ENCODE measurements at places on chromosomes 12 and 14. TPM values are rescaled to one million over a fixed set of nuclear protein-coding genes. Genes with fewer than 3 reads are reported as not detected.

- DNase-seq: no peak
- H3K27ac ChIP-seq: no peak overlapping the region
- H3K4me3 ChIP-seq: no peak overlapping the region
- H3K36me3 ChIP-seq: no peaks in the 10 kb centered on the region
- H3K27me3 ChIP-seq: peaks cover 16% of the 10 kb centered on the region
Observed at GRCh38 chr12:52251367-52252051, 18.5 kb downstream of the KRT7 start.

The OR6C74 gene
- not detected for total RNA-seq

- no peak for DNase-seq
- H3K4me3 ChIP-seq: no peak overlapping the region
Observed at GRCh38 chr12:1226951-1227350, 235.9 kb downstream of the ERC1 start.

DNA sequence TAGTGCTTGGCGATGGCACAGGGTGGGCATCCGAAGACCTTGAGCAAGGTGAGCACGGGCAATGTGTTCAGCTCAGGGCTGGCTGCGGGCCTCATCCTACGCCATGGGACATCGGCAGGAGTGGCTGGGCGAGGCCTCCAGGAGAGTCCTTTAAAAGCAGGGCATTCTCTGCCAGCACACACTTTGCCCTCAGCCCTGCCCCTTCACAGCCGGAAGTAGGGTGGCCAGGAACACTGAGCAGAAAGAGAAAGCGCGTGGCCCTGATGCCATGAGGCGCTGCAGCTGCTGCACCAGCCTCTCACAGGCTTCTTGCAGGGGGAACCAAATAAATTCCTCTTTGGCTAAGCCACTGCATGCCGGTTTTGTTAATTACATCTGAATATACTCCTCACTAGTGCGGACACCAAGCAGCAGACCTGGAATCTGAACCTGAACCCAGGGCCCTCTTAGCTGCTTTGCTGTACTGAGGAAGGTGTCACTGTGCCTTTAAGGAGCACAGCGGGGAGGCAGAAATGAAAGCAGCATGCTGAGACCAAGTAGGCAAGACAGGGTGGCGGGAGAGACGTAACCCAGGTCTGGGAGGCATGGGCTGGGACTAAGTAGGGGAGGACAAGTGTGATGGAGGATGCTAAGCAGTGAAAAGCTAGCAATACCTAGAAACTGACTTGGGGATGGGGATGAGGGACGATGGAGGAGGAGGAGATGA, 155.2 kb downstream of the TTC7B start:
- H3K27me3 ChIP-seq: no peaks in the 10 kb centered on the region
- DNase-seq: no peak
- H3K4me3 ChIP-seq: no peak overlapping the region
- H3K36me3 ChIP-seq: no peaks in the 10 kb centered on the region
- H3K4me1 ChIP-seq: peaks cover 3% of the 10 kb centered on the region

DNA sequence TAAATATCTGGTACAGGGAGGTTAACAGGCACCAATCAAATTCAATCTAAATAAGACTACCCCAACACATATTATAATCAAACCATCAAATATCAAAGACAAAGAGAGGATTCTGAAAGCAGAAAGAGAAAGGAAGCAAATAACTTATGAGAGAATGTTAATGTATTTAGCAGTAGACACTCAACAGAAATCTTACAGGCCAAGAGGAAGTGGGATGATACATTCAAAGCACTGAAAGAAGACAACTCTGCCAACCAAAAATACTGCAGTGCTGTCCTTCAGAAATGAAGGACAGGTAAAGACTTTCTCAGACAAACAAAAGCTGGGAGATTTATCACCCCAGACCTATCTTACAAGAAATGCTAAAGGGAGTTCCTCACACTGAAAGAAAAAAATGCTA, 95.9 kb upstream of the PTHLH start:
- no peak overlapping the region for H3K4me3 ChIP-seq
- DNase-seq: no peak
- H3K36me3 ChIP-seq: peaks cover 6% of the 10 kb centered on the region
- no peaks in the 10 kb centered on the region for H3K4me1 ChIP-seq
- no peak overlapping the region for H3K27ac ChIP-seq

DNA sequence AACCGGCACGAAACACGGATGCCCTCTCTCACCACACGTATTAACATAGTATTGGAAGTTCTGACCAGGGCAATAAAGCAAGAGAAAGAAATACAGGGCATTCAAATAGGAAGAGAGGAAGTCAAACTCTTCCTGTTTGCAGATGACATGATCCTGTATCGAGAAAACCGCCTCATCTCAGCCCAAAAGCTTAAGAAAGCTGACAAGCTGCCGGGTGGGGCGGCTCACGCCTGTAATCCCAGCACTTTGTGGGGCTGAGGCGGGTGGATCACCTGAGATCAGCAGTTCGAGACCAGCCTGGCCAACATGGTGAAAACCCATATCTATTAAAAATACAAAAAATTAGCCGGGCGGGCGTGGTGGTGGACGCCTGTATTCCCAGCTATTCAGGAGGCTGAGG, 17.7 kb downstream of the OR6S1 start:
- H3K4me3 ChIP-seq: peak overlapping the region; percentile 94
- H3K4me1 ChIP-seq: peaks cover 5% of the 10 kb centered on the region
- no peak overlapping the region for H3K27ac ChIP-seq
- peaks cover 9% of the 10 kb centered on the region for H3K36me3 ChIP-seq

The SPX gene
- total RNA-seq: not detected

DNA sequence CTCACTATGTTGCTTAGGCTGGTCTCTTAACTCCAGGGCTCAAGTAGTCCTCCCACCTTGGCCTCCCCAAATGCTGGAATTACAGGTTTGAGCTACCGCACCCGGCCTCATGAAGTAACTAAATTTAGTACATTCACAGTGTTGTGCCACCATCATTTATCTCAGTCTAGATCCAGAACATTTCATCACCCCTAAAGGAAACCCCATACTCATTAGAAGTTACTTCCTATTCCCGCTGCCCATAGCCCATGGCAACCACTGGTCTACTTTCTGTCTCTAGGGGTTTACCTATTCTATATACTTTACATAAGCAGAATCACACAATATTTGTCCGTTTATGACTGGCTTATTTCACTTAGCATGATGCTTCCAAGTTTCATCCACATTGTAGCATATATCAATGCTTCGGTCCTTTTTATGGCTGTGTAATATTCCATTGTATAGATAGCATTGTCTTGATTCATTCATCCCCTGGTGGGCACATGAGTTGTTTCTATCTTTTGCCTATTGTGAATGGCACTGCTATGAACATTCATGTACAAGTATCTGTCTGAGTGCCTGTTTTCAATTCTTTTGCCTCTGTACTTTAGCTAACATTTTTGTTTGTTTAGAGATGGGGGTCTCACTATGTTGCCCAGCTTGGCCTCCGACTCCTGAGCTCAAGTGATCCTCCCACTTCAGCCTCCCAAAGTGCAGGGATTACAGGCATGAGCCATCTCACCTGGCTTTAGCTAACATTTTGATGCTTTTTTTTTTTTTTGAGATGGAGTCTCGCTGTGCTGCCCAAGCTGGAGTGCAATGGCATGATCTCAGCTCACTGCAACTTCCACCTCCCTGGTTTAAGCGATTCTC, 10.2 kb upstream of the SH2B3 start:
- H3K4me3 ChIP-seq: no peak overlapping the region
- H3K27ac ChIP-seq: no peak overlapping the region
- peaks cover 4% of the 10 kb centered on the region for H3K4me1 ChIP-seq
- H3K27me3 ChIP-seq: peaks cover 5% of the 10 kb centered on the region
- no peak for DNase-seq

The SRRM4 gene
- 183 TPM for total RNA-seq

The DDX51 gene
- 24.9 TPM for total RNA-seq

The ETFBKMT gene
- total RNA-seq: 2.2 TPM

DNA sequence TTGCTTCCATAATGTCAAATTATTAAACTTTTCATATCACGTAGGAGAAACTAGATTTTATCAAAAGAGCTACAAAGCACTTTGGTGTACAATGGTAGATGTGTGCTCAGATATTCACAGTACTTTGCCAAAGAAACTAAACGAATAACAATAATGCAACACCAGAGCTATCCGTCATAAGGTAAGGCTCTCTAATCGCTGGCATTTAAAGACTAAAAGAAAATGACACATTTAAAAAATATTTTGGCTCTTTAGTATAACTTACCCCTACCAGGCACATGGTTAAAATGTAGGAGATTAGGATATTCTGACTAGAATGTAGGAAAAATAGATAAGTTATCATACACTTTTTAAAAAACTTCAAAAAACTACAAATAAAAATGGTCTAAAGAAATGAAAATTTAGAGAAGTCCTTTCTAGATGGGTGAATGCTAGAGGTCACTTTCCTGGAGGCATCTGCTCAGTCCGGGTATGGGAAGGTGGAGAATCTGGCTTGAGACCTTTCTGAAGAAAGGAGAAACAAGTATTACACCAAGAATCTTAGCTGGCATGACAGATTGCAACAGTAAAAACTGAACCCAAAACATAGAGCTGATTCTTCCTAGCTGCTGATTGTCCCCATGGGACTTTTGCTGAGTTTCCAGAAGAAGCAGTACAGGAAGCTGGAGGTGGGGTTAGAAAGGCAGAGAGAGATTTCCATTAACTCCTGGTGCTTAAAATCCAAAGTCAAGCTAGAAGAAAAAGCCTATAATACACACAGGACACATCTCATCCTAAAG, 67.9 kb downstream of the FAR2 start:
- H3K4me3 ChIP-seq: no peak overlapping the region
- H3K4me1 ChIP-seq: peaks cover 14% of the 10 kb centered on the region
- no peak overlapping the region for H3K27ac ChIP-seq
- DNase-seq: no peak
- H3K27me3 ChIP-seq: no peaks in the 10 kb centered on the region

GRCh38 chr12:52231305-52232202, 1.5 kb upstream of the KRT7 start:
- peaks cover 16% of the 10 kb centered on the region for H3K27me3 ChIP-seq
- H3K4me1 ChIP-seq: peaks cover 5% of the 10 kb centered on the region
- H3K36me3 ChIP-seq: no peaks in the 10 kb centered on the region
- no peak overlapping the region for H3K27ac ChIP-seq

DNA sequence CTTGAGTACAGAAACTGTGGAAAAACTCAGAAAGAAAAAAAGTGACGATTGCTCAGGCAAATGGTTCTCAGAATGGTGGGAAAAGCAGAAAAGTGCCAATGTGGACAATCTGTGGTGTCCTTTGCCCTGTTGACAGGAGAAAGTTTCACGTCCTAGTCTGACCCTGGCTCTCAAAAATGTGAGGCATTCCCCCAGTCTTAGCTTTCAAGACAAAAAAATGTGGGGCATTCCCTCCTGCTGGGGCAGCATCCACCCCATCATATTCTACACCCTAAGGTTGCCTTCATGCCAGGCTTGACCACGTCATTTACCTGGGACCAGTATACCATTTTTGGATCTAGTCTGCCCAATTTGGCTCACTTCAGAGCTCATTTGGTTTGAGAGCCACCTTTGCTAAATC, 20.7 kb upstream of the ANAPC7 start:
- H3K4me3 ChIP-seq: no peak overlapping the region
- peaks cover 6% of the 10 kb centered on the region for H3K27me3 ChIP-seq
- H3K36me3 ChIP-seq: no peaks in the 10 kb centered on the region
- peaks cover 11% of the 10 kb centered on the region for H3K4me1 ChIP-seq
- no peak for DNase-seq

DNA sequence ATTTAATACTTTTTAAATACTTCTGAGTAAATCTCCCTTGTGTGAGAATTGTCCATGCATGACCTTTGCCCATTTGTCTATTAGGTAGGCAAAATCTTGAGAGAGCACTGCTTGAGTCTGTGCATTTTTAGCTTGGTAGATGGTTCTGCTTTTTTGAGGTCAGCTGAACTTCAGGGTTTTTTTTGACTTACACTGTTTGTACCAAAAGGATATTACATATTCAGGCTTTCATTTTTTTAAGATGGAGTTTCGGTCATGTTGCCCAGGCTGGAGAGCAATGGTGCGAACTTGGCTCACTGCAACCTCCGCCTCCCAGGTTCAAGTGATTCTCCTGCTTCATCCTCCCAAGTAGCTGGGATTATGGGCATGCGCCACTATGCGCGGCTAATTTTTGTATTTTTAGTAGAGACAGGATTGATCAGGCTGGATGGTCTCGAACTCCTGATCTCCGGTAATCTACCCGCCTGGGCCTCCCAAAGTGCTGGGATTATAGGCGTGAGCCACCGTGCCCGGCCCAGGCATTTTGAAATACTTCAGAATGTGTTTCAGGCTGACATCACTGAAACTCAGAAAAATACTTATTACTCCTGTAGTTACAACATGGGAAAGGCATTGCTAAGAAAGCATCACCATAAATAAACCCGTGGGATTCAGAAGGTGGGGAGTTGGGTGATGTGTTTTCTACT, 11.1 kb downstream of the RASSF3 start:
- DNase-seq: no peak
- peaks cover 10% of the 10 kb centered on the region for H3K4me1 ChIP-seq
- no peak overlapping the region for H3K4me3 ChIP-seq
- no peak overlapping the region for H3K27ac ChIP-seq
- H3K27me3 ChIP-seq: peaks cover 1% of the 10 kb centered on the region
- no peaks in the 10 kb centered on the region for H3K36me3 ChIP-seq

- no peak for DNase-seq
- no peak overlapping the region for H3K27ac ChIP-seq
- peaks cover 4% of the 10 kb centered on the region for H3K36me3 ChIP-seq
- no peaks in the 10 kb centered on the region for H3K4me1 ChIP-seq
Observed at GRCh38 chr12:54182981-54183380, 5.8 kb downstream of the SMUG1 start.

The ERBB3 gene
- 33.7 TPM for total RNA-seq

DNA sequence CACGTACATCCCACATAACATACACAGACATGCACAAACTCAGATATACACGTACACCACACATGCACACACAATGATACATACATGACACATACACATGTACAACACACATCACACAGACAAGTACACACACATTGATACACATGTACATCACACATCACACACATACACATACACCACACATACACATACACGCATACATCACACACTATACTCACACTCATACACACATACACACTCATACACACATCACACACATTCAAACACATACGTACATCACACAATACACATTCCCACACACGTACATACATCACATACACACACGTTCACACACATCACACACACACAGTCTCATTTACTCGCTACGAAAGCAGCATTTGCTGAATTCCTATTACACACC, 4.5 kb downstream of the ZNF605 start:
- no peak overlapping the region for H3K27ac ChIP-seq
- H3K4me1 ChIP-seq: peaks cover 8% of the 10 kb centered on the region
- no peak overlapping the region for H3K4me3 ChIP-seq
- DNase-seq: no peak
